ENCODE measurements at places on chromosomes 3 and 15.

DNA sequence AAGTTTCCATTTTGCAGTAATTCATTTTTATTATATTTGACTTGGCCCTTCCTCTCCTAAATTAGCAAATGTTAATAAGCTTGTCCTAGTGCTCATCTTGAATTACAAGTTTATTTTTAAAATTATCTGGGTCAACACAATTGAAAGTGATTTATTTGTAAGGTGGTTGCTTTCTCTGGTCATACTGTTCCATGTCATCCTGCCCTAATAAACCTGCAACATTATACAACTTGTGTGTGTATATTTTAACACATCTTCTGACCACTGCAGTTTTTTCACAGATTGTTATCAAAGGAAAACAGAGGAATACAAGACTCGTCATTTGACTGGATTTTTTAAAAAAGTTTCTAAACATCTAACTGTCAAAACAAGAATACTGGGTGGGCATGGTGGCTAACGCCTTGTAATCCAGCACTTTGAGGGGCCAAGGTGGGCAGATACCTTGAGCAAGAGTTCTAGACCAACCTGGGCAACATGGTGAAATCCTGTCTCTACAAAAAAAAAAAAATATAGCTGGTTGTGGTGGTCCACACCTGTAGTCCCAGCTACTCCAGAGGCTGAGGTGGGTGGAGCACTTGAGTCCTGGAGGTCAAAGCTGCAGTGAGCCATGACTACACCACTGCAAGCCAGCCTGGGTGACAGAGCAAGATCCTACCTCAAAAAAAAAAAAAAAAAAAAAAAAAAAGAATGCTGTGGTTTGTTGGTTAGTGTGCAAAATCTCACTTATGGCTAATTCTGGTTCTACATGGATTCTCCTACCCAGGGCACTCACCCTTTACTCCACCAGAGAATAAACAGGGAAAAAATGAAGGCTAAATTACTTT lies 5.0 kb upstream of the LRRFIP2 start:
- no peak for DNase-seq

GRCh38 chr15:79004336-79004735 lies 59.5 kb upstream of the CTSH start:
- DNase-seq = no peak

- no peak for DNase-seq
These were observed 139.0 kb upstream of the KCNMB2 start for GRCh38 chr3:178397202-178397601.

GRCh38 chr15:47746516-47746915 lies 29.2 kb downstream of the SEMA6D start:
- no peak for DNase-seq

GRCh38 chr15:26891448-26892181 lies 24.8 kb downstream of the GABRA5 start:
- DNase-seq = no peak

GRCh38 chr15:44035781-44036699 lies 159.0 kb downstream of the FRMD5 start:
- DNase-seq = no peak

Measured in activated CD4-positive, CD25-positive, alpha-beta regulatory T cell treated with anti-CD3 and anti-CD28 coated beads, Interleukin-2, amount 50 U/mL, for 16 hours (primary cell).